ENCODE measurements at places on chromosomes 5 and 9. TPM values are rescaled to one million over a fixed set of nuclear protein-coding genes. Genes with fewer than 3 reads are reported as not detected.

FOXD4 gene
- 0.13 TPM for total RNA-seq

UBAC1 gene
- total RNA-seq = 21.4 TPM

TRPM6 gene
- 0.07 TPM for total RNA-seq

RNF183 gene
- total RNA-seq = not detected

GSN gene
- total RNA-seq = 602 TPM

CRHBP gene
- total RNA-seq = 0.33 TPM

RIOK2 gene
- total RNA-seq = 27.9 TPM

RPL12 gene
- total RNA-seq = 754 TPM

HMCN2 gene
- total RNA-seq = 0.07 TPM

PCDHGB4 gene
- 26.1 TPM for total RNA-seq

BOD1 gene
- 80.5 TPM for total RNA-seq

INSL6 gene
- total RNA-seq = not detected

ATOX1 gene
- 51.4 TPM for total RNA-seq

ANKRD18B gene
- total RNA-seq = 1.3 TPM

SEMA4D gene
- 0.78 TPM for total RNA-seq

ZNF462 gene
- 18.2 TPM for total RNA-seq

CDC25C gene
- total RNA-seq = 0.69 TPM

COMMD10 gene
- 20.2 TPM for total RNA-seq

MYORG gene
- 2.2 TPM for total RNA-seq

ZBED3 gene
- 0.52 TPM for total RNA-seq

TRIO gene
- 329 TPM for total RNA-seq

CMYA5 gene
- total RNA-seq = 0.52 TPM

PFN3 gene
- total RNA-seq = not detected

SMAD5 gene
- 34.9 TPM for total RNA-seq

DNAI1 gene
- 0.03 TPM for total RNA-seq

SPATA31A3 gene
- total RNA-seq = not detected

IFNA13 gene
- not detected for total RNA-seq

EMB gene
- total RNA-seq = 2.4 TPM

PCDHGA5 gene
- 2.3 TPM for total RNA-seq

ANKRD18A gene
- total RNA-seq = not detected

PKN3 gene
- total RNA-seq = 0.46 TPM

ESM1 gene
- total RNA-seq = 54.3 TPM

PCA3 gene
- 0.07 TPM for total RNA-seq

Measured in smooth muscle cell of the pulmonary artery (primary cell).